Stimulated activated CD4-positive, alpha-beta T cell treated with anti-CD3 and anti-CD28 coated beads, Interleukin-4, amount 100 ng/mL, for 4 hours (primary cell): ENCODE measurements at places on chromosomes 7 and 10.

DNA sequence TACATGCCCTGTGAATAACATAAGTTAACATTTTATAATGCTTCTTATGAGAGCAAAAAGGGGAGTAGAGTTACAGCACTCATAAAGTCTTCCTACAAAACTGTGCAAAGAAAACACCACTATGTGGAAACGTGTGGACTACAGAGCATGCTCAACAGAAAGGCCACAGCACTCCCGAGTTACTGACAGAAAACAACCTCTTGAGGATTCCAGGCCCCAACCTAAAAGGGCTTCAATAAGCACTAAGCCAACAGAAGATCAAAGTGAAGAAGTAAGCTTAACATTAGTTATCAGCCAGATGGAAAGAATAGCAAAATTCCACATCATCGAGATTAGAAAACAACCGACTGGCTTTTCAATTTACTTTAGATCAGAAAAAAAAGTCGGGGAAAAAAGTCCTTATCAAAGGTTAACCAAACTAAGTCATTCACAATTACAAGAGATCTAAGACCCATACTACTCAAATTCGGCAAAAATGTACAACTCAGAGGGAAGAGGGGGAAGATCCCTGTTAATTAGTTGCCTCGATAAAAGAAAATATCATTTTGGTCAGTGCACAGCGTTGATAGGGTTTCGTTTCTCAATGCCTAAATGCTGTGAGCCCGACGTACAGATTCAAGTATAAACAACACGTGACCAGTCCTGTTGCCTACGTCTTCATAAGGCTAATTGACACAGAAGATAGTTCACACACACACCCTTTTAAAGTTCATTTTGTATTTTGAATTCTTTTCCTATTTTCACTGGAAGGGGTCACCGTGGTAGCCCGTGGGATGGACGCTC is 1.4 kb downstream of the KBTBD2 start:
- peak; percentile 26 for DNase-seq

DNA sequence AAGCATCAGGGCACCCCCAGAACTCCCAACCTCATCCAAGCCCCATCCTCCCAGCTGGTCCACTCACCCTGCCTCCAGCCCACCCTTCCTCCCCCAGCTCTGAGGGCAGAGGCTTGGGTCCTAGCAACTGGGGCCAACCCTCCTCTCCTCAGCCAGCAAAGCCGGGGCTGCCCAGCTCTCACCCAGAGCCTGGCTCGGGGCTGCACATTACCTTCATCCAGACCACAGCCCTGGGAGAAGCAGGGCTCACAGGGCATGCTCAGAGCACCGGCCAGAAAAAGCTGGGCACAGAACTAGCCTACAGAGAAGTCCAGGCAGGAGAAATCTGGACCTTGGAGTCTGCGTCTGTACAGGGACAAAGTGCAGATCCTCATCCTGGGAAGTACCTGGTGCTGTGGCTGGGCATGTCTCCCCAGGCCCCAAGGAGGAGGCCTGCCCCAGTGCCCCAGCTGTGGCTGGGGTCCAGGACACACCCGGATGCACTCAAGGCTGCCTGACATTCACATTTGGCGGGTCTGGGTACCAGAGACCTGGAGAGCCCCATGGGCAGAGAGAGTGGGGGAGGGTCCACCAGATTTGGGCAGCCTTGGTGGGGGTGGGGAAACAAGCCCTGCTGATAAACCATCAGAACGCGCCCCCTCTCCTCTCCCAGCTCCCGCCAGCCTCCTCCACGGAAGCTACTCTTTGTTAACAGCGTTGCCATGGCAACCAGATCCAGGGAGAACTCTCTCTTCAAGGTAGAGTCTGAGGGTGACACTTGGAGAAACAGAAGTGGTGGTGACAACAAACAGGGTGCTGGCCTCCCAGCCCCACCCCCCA is 5.1 kb downstream of the RASGEF1A start:
- no peak for DNase-seq

- no peak for DNase-seq
These were observed 1180.3 kb downstream of the TYW1 start for GRCh38 chr7:68176974-68177373.

GRCh38 chr7:115009736-115010440 is 88.0 kb downstream of the MDFIC start:
- DNase-seq, result no peak

- DNase-seq, result no peak
These were observed 177.0 kb downstream of the GNAT3 start for GRCh38 chr7:80334908-80335307.

- DNase-seq, result no peak
These were observed 960.7 kb upstream of the CELF2 start for GRCh38 chr10:10056961-10057360.

GRCh38 chr7:92034116-92034515 is 93.5 kb downstream of the AKAP9 start:
- DNase-seq, result no peak

DNA sequence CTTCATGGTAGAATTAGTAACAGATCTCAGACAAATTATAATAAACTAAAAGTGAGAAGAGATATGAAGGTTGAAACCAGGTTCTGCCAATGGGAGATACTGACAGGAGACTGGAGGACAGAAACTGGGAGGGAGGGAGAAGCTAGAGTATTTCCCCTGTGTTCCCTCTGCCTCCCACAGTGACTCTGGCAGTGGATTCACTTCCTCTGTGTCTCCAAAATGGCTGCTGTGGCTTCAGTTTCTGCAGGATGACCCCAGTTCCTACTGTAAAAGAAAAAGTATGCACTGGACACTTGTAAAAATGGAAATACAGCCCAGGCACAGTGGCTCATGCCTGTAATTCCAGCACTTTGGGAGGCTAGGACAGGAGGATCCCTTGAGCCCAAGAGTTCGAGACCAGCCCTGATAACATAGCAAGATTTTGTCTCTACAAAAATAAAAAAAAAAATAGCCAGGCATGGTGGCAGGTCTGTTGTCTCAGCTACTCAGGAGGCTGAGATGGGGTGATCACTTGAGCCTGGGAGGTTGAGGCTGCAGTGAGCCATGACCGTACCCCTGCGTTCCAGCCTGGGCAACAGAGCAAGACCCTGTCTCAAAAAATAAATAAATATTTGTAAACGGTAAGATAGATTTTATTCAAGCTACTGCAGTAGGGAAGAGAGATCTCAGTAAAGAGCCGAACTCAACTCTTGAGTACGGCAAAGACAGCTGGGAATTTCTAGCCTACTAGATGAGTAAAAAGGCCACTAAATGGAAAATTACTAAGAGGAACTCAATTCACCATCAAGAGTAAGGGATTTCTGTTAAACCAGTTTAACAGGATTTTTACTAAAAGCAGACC is 156.6 kb upstream of the TRIM24 start:
- DNase-seq, result no peak

DNA sequence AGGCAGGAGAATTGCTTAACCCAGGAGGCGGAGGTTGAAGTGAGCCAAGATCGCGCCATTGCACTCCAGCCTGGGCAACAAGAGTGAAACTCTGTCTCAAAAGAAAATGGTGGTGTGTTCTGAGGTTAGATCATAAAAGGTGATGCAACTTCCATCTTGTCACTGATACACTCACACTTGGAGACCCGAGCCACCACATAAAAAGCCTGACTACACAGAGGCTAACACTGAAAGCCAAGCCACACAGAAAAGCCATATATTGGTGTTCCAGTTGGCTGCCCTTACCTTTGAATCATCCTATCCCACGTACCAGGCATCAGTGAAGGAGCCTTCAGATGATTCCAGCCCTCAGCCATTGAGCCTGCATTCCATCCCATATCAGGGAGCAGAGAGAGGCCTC is 4.0 kb downstream of the MORN4 start:
- no peak for DNase-seq

- DNase-seq, result no peak
These were observed 926 bp upstream of the C7orf33 start for GRCh38 chr7:148589640-148590039.

- no peak for DNase-seq
These were observed 27.1 kb upstream of the AKAP9 start for GRCh38 chr7:91913612-91914011.

GRCh38 chr7:52689912-52690311 is 345.5 kb upstream of the POM121L12 start:
- DNase-seq, result no peak

- DNase-seq, result no peak
These were observed 8.9 kb downstream of the PIP4K2A start for GRCh38 chr10:22705527-22705926.

DNA sequence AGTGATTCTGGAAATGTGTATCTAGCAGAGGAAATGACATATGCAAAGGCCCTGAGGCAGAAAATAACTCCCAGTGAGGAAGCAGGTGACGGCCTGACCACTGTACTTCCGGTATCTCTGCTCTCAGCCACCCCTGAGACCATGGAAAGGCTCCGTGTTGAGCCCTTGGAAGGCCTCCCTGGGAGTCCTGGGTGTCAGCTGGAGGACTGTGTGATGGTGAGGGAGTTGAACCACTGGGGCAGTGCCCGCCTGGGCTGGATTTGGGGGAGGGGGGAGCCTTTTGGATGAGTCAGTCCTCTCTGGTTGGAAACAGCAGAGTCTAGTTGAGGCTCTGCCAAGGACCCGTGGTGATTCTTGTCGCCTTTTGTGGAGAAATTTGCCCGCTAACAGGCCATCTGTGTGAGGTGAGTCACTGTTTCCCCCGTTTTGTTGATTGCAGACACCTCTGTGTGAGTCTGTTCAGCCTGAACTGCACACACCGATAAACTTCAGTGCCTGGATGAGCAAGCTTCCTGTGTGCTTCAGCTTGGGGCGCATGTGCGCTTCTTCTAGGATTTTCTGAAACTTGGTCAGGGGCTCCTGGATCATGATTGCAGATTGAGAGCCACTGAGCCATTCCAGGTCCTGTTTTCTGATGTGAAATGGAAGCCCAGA is 98.6 kb downstream of the GRK5 start:
- peak; percentile 65 for DNase-seq

- no peak for DNase-seq
These were observed 103.4 kb downstream of the PRTFDC1 start for GRCh38 chr10:24849051-24849450.

- DNase-seq, result no peak
These were observed 270.1 kb downstream of the ARL4A start for GRCh38 chr7:12957487-12957886.

- no peak for DNase-seq
These were observed 123.2 kb downstream of the ANK3 start for GRCh38 chr10:60266513-60266912.

DNA sequence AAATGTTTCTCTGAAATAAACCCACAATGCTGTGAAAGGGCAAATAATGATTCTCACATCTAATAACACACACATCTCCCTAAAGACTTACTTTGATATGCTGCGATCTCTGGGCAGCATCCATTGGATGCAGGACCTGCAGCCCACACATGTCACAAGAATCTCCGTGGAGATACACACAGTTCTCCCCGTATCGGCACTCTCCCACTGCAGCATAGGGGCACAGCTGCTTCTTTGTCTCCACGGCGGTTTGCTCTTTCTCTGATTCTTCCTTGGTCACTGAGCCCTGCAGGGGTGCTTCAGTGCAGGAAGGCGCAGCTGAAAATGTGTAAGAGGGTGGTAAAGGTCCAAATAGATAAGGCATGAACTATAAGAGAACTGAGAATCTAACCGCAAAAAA is 20.4 kb downstream of the MKRN1 start:
- DNase-seq, result no peak

DNA sequence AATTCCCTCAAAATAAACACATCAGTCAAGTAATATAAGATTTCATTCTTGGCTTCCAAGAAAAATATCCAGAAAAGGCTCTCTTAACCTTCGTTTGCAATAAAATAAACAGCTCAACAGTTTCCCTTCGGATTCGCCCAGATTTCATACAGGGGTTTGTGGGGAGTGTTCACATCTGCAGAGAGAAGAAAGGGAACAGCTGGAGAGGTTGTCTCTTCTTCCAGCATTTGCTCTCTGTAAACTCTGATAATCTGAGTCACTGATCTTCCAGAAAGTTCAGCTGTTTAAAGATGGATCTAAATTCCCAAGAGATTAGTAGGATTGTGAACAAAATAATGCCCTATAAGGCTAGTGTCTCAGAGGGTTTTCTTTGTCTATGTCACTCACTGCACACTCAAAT is 277.9 kb downstream of the HPSE2 start:
- no peak for DNase-seq

- DNase-seq, result peak; percentile 75
These were observed 112.2 kb downstream of the CLEC2L start for GRCh38 chr7:139635526-139636302.

- no peak for DNase-seq
These were observed 84.7 kb downstream of the NRP1 start for GRCh38 chr10:33249659-33250345.

- no peak for DNase-seq
These were observed 1.5 kb downstream of the IL6 start for GRCh38 chr7:22728401-22729029.

GRCh38 chr7:19105546-19105945 is 11.9 kb downstream of the TWIST1 start:
- no peak for DNase-seq

DNA sequence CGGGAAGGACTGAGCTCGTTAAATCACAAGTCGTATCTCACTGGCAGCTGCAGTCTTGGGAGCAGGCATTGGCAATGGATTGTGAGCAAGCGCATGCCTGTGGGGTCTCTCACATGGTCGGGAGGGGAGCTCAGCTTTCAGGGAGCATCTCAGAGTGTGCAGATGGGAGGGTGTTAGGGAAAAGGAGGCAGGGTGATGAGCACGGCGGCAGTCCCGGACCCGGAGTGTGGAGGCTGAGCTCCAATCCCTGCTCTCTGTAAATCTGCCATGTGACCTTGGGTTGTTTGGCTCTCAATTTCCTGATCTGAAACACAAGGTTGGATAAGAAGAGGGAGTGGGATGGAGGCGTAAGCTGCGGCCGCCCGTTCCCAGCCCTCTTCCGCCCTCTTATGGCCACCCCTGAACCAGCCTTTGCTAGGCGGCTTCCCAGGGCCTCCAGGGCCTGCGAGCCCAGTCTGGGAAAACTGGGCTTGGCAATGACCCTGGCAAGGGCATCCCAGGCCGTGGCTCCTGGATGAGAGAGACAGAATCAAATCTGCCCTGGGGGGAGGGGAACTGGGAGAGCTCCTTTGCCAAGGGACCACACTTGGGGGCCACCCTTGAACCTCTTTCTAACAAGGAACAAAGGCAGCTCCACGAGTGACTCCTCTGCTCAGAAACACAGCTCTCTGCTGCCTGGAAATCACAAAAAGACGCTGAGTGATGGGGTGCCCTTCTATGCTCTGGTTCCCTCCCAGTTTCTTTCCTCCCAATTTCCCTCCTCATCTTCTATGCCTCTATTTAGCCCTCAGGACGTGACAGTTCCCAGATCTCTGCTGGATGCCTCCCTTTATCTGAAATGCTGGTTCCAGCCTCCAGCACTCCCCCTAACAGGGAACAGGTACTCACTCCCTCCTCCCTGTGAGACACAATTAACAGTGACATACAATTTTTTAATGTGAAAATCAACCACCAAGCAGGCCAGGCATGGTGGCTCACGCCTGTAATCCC is 41.7 kb upstream of the LOXL4 start:
- DNase-seq, result no peak

- DNase-seq, result peak; percentile 35
These were observed 2.4 kb downstream of the CHST12 start for GRCh38 chr7:2405601-2406345.

DNA sequence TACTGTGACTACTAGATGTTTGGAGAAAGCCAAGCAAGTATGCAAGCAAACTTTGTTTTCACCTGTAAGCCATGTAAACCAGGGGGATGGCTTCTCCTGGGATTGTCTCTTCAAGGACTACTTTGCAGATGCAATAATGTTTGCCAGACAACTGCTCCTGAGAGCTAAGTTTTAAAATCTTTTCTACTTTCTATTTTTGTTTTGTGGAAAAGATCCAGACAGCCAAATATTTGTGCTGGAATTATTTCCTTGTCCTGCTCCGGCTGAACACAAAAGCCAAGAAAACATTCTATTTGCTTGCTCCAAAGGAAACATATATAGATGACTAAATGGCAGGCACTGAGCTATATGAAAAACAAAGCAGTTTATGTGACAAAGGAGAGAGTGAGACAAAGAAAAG is 51.6 kb downstream of the TFPI2 start:
- no peak for DNase-seq

- no peak for DNase-seq
These were observed 41.0 kb upstream of the ITGA8 start for GRCh38 chr10:15760681-15761080.
